ENCODE measurements at places on chromosomes 4 and X. TPM values are rescaled to one million over a fixed set of nuclear protein-coding genes. Genes with fewer than 3 reads are reported as not detected.

GRCh38 chr4:145843148-145843547, 95.5 kb downstream of the ZNF827 start:
- DNase-seq, result no peak

DNA sequence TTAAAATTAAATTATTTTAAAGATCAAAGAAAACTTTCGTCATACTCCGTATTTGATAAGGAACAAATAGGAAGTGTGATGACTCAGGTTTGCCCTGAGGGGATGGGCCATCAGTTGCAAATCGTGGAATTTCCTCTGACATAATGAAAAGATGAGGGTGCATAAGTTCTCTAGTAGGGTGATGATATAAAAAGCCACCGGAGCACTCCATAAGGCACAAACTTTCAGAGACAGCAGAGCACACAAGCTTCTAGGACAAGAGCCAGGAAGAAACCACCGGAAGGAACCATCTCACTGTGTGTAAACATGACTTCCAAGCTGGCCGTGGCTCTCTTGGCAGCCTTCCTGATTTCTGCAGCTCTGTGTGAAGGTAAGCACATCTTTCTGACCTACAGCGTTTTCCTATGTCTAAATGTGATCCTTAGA, at the start of gene CXCL8:
Gene CXCL8, plus strand, starts transcription at position 217 of the 426 bp plus-strand sequence. Its CDS starts 90 bp downstream, at position 307.
- peak; percentile 64 for DNase-seq

- no peak for DNase-seq
Measured at GRCh38 chr4:26636458-26636857, 52.6 kb downstream of the TBC1D19 start.

- no peak for DNase-seq
Measured at GRCh38 chrX:132948648-132949260, 9.7 kb downstream of the HS6ST2 start.

- no peak for DNase-seq
Measured at GRCh38 chr4:6940744-6941137, 31.1 kb downstream of the TBC1D14 start.

- no peak for DNase-seq
Measured at GRCh38 chrX:103730147-103730795, 19.6 kb downstream of the TMEM31 start.

GRCh38 chr4:146105464-146105863, 70.1 kb upstream of the LSM6 start:
- no peak for DNase-seq

IRF2 gene
- 12.0 TPM for polyA plus RNA-seq

ZRSR2 gene
- polyA plus RNA-seq, result 18.9 TPM

PLP1 gene
- 2.9 TPM for polyA plus RNA-seq

Measured in heart left ventricle (tissue), 16 donors.